ENCODE measurements at places on chromosomes 7 and 10.

- ATAC-seq = peak; percentile 21
Observed at GRCh38 chr7:127619681-127620405, 1.9 kb upstream of the PAX4 start.

DNA sequence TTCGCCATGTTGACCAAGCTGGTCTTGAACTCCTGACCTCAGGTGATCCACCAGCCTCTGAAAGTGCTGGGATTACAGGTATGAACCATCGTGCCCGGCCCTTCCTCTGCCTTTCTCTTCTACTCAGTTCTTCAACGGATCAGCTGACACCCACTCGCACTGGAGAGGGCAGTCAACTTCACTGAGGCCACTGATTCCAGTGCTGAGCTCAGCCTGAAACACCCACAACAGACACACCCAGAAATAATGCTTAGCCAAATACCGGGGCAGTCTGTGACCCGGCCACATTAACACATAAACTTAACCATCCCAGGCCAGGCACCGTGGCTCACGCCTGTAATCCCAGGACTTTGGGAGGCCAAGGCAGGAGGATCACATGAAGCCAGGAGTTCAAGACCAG lies 119.3 kb upstream of the CHST15 start:
- no peak for ATAC-seq

GRCh38 chr10:126867567-126868365 lies 37.5 kb upstream of the DOCK1 start:
- ATAC-seq = peak; percentile 58

- ATAC-seq = peak; percentile 61
Observed at GRCh38 chr7:93194386-93194785, 31.9 kb downstream of the HEPACAM2 start.

DNA sequence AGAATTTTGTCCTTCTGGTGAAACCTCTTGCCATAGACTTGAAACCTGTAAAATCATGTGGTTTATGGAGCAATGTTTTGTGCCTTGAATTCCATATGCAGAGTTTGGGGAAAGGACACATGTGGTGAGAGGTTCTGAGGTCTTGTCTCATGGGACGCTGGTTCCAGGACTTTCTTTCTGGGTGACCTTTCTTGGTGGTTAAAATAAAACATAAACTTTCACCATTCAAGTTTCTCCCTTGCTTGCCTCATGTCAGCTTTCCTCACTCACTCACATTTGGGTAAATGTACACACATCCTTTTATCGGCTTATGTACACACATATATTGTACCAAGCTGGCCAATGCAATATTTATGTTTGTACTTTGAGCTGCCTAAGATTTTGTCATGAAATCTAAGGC lies 144.9 kb upstream of the CELF2 start:
- no peak for ATAC-seq

GRCh38 chr7:44787041-44787440 lies 9.4 kb upstream of the PPIA start:
- ATAC-seq = no peak

DNA sequence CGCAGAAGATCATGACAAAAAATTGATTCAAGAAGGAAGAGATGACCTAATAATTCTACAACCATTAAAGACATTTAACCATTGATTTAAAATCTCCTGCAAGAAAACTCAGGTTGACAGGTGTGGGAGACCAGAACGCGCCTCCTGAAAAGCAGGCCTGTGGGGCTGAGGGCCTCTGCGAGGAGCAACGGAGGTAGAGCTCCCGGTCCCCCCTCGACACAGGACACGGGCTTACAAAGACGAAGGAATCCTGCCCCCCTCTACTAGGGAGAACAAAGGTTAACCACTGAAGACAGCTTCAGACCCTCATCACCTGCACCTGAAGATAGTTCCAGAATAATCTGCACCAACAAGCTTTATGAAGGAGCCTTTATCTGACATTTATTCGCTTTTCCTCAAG lies 55.9 kb upstream of the INPP5A start:
- no peak for ATAC-seq

- peak; percentile 86 for ATAC-seq
Observed at GRCh38 chr10:29714096-29714874, 79.5 kb upstream of the SVIL start.

DNA sequence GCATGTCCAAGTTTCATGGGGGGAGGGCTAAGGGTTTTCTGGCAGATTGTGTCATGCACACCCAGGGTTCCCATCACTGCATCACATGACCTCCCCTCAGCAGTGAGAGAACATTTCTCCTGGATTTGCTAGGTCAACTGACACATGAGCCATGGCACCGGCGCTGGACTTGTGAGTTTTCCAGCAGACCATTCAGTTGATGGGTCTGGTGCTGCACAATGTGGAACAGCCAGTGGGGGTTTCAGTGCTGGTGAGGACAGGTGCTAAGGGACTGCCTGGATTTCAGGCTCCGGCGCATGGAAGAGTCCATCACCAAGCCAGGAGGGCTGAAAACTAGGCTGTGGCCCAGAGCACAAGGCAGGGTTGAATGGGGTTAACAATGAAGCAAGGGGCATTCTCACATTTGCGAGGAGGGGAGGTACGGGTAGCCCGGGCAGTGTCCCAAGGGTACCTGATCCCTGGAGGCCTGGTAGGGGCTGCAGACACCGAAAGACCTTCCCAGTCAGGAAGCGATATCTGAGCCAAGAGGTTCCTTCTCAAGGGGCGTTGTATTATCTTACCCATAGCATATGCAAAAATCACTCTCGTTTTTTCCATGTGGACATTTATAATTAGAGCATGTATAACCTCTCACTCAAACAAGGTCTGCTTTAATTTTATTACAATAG lies 203.0 kb downstream of the TNS3 start:
- ATAC-seq = no peak

GRCh38 chr7:81173766-81174281 lies 255.0 kb upstream of the SEMA3C start:
- ATAC-seq = peak; percentile 73

- no peak for ATAC-seq
Observed at GRCh38 chr7:77979219-77979618, 180.6 kb downstream of the PHTF2 start.

DNA sequence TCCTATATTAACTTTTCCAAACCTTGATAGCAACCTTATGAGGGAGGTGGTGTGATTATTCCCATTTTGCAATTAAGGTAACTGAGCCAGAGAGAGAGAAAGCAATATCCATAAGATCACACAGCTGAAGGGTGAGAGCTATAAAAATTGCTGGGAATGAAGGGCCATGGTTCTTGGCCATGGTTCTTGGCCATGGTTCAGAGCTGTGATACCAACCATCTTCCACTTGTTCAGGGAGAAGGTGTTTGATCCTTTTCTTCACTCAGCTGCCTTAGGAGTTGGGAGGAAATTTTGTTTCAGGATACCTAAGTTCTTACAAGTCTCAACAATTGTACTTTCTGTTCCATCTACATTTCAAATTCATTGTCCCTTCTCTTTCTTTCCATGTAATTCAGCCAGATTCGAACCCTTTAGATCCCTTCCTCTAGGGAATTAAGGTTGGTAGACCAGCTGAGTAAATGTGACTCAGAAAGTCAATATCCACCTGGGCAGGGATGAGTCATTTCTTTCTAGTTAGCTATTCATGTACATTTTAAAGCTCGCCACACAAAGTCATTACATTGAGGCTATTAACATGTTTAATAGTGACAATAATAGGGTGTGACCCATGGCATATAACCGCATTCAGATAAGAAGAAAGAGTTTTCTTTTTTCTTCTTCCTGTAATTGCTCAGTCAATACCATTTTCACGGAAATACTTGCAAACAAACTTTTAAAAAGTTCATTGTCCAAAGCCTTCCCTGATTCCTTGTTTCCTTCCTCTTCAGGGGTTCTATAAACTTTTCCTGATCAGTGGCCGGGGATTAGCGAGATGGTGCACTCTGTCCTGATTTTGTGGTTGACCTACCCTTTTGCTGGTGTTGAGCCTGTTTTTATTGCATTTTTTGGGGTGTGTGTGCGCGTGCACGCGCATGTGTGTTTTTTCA lies 143.4 kb downstream of the TCF7L2 start:
- ATAC-seq = no peak

GRCh38 chr7:146606628-146607027 lies 490.0 kb downstream of the CNTNAP2 start:
- ATAC-seq = no peak

DNA sequence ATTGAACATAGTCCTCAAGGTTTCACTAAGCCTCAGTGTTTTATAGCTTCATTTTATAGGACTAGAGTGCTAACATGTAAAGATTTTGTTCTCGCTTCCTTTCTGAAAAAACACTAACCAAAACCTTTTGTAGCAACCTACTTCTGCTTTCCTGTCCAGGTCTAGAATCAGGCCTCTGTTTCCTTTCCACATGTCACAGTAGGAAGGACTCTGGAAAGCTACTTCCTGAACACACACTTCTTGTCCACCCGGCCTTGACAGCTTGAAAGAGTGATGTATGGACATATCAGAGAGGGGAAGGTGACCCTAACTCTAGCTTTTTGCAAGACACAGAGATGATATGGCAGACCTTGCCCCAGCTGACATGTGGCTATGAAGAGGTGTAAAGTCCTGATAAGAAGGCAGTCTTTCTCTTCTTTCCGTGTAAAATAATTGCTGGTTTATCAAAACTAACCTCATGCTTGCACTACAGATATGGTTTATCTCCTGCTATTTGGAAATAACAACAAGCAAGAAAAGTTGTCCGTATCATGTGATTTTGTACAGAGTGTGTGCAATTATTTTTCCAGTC lies 175.4 kb downstream of the SKAP2 start:
- ATAC-seq = no peak

- ATAC-seq = no peak
Observed at GRCh38 chr7:70655694-70656093, 476.2 kb upstream of the GALNT17 start.

- ATAC-seq = no peak
Observed at GRCh38 chr10:112298581-112298980, 15.4 kb downstream of the TECTB start.

DNA sequence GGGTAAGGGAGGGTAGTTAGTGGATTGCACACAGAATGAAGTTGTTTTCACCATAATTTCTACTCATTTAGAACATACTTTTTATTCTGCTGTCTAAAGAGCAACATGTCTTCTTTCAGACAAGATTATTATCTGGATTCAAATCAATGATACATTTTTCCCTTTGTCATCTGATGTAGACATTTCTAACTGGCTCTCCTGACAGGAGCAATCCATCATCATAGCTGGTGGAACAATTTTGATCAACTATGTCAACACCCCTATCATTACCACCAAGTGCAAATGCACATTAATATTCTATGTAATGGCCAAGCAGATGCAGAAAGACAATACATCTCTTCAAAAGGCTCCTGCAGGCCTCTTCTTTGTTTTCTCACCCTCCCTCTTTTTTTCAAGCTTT lies 672.9 kb upstream of the LRRTM3 start:
- ATAC-seq = no peak

GRCh38 chr7:124758327-124758726 lies 7.3 kb downstream of the GPR37 start:
- no peak for ATAC-seq

DNA sequence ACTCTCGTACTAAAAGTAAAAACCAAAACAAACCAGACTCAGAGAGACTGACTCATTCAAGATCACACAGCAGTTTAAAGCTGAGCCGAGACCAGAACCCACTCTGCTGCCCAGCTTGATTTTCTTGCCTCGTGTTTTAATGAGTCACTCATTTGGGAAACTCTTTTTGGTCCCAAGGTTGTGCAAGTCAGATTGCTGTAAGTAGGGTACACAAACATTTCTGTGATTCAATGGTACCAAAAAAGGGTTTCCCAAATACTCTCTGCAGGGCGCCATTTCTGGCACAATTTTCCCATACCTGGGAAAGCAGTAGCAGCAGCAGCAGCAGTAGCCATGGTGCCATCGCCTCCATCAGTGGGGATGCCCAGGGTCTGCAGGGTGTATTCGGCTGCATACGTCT lies 69.9 kb downstream of the ASAH2B start:
- ATAC-seq = no peak

GRCh38 chr10:88060762-88061161 lies 197.3 kb downstream of the PTEN start:
- ATAC-seq = no peak

GRCh38 chr7:7550663-7551062 lies 15.0 kb upstream of the COL28A1 start:
- no peak for ATAC-seq

DNA sequence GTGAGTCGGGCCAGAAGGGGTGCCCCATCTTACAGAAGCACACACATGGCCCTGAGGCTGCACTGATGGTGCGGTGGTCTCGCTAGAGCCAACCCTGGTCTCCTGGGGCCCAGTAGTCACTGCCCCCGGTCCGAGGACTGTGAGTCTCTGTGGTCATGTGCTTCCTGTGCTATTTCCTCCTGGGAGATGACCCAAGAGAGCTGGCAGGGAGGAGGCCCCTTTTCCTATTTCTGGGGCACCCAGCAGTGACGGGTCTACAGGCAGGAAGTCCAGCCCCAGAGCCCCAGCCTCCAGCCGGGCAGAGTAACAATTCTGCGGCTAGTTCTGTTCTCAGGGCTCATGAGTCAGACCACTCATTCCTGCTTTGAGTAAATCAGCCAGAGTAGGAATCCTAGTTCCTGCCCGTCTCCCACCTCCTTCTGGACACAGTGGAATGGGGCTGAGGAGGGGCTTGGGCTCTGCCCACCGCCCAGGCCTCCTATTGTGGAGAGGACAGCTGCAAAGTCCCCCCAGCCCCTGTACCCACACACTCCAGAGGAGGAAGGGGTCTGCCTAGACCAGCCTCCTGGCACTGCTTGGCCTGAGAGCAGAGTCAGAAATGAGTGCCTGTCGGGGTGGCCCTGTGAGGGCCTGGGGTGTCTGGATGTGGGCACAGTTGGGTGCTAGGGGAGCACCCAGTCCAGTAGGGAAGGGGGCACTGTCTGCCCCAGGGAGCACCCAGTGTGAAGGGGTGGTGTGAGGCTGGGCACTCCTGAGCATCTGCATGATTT lies 80.5 kb upstream of the PPIF start:
- ATAC-seq = peak; percentile 90

DNA sequence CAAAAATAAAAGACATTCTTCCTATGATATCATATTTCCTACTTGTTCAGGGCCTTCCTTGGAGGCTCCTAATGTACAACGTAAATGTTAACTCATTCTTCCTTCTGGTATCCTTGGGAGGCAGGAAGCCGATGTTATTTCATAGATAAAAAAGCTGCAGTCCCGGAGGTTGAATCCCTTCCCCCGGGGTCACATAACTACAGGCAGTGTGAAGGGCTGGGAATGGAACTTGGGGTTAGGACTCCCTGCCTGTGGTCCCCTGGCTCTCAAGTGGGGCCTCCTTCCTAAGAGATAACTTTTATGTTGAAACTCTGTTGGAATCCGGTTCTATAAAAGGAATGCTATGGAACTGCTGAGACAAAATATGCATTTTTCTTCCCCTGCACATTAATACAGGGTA lies 14.9 kb upstream of the CCDC3 start:
- no peak for ATAC-seq

GRCh38 chr10:72285972-72286521 lies 12.3 kb downstream of the DDIT4 start:
- no peak for ATAC-seq

- no peak for ATAC-seq
Observed at GRCh38 chr7:128962899-128963298, 25.2 kb downstream of the IRF5 start.

DNA sequence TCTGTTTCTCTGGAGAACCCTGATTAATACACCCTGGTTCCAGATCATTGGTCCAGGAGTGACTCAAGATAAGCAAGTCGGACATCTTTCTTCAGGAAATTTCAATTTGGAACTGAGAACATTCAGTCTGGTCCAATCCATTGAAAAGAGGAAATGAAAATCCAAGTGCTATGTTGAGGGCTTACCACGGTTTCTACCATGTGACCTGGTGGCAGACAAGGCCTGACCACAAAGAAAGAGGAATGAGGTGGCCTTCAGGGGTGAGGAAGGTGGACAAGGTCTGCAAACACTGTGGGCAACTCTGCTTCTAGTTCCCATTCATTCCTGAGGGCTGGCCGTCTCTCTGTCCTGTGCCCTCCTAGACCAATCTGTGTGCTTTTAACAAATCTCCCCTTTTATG lies 149.2 kb upstream of the GHITM start:
- ATAC-seq = no peak

- ATAC-seq = no peak
Observed at GRCh38 chr10:78927257-78927995, 141.3 kb upstream of the ZMIZ1 start.
